ENCODE measurements at places on chromosomes 7 and 10.

DNA sequence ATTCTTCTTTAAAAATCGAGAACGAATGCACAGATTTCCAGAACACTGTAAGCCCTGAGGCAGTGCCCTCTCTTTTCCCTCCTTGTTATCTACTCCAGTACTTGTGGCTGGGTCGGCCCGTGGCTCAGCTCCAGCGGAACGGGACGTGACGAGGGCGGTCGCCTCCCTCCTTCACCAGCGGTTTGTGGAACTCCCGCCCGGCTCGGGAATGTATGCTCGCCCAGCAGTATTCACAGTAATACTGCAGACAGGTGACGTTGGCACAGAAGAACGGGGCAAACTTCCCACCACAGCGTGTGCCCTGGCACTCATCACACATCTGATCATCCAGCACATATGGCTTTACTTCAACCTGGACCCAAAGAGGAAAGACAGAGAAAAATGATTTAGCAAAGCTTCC, 128.5 kb downstream of the BTAF1 start:
- no peak for DNase-seq

DNA sequence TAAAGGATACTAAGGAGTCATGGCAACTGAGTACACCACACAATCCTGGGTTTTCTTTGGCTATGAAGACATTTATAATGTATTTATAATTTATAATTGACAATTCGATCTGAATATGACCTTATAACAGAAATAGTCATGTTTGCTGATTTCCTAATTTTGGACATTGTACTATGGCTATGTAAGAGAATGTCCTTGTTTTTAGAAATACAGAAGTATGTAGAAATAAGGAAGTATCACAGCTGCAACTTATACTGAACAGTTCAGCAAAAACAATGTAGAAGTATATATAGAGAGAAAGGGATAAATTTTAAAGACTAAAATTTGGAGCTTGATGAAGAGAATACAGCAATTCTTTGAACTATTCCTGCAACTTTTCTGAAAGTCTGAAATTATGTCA, 32.6 kb downstream of the PRLHR start:
- no peak for DNase-seq

- DNase-seq = no peak
These were observed 204.9 kb downstream of the CCDC3 start for GRCh38 chr10:12796401-12797160.

- no peak for DNase-seq
These were observed 3.7 kb upstream of the ELFN1 start for GRCh38 chr7:1666317-1666822.

DNA sequence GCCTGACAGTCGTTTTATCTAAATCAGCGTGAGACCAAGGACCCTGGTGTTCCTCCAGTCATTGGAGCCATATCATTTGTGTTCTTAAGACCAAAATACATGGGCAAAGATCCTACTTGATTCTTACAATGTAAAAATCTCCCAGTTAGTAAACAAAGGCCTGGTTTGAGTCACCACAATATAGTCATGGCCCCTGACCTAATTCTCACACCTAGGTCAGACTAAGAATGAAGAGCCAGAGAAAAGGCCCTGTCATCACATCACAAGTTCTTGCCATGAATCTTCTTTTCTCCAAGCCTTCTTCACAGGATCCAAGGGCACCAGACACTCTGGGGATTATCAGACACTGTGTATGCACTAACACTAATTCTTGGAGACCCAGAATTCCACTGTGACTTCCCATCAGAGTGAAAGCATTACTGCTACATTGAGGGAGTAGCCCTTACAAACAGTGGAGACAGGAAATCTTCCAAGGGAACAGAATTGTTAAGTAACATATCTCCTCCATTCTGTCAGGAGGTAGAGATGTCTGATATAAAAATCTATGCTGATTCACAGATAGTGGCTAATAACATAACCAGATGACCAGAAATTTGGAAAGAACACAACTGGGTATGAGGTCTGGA, 7.6 kb upstream of the ERVW-1 start:
- no peak for DNase-seq

- DNase-seq = no peak
These were observed 54.2 kb downstream of the TRIL start for GRCh38 chr7:28903730-28904577.

- DNase-seq = peak; percentile 50
These were observed 97.3 kb downstream of the PPP1R9A start for GRCh38 chr7:95004618-95005247.

- peak; percentile 42 for DNase-seq
These were observed 46.6 kb downstream of the ALOX5 start for GRCh38 chr10:45420453-45421192.
